ENCODE measurements at places on chromosomes 12 and 14.

GRCh38 chr12:52181746-52182145, 10.1 kb downstream of the KRT80 start:
- DNase-seq, result no peak

GRCh38 chr14:32304296-32304695, 24.8 kb upstream of the AKAP6 start:
- DNase-seq, result no peak

- DNase-seq, result no peak
Measured at GRCh38 chr12:84056-84455, 17.5 kb downstream of the IQSEC3 start.

- DNase-seq, result no peak
Measured at GRCh38 chr12:92088805-92089204, 56.8 kb downstream of the BTG1 start.

- DNase-seq, result no peak
Measured at GRCh38 chr14:102985665-102986064, 63.2 kb downstream of the AMN start.

DNA sequence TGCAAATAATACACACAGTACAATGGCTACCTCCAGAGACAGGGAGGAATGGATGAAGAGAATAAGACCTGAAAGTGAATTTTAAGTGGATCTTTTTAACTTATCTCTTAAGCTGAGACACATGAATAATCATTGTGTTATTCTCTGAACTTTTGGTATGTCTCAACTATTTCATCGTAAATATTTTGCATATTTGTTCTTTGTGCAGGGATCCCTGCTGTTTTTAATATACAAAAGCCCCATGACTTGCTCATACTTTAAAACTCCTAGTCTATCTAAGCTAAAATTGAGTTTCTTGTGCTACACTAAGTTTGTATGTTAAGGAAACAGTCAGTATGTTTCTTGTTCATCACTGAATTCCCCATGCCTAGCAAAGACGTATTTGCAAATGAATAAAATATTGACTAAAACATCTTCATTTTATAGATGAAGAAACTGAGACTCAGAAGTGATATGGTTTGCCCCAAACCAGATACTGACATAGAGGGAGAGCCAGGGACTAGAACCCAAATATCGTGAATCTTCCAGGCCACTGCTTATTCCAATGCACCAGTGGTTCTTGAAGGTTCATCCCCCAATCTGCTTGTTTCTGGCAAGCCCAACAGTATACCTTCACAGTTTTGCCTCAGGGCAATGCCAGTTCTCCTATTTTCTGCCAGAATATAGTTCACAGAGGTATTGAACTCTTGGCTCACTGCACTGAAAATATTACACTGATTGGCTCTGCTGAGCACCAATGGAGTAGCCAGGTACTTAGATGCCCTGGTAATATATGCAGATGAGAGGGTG, 356.9 kb downstream of the MED13L start:
- DNase-seq, result no peak

GRCh38 chr14:33799705-33800570, 150.9 kb downstream of the EGLN3 start:
- no peak for DNase-seq

DNA sequence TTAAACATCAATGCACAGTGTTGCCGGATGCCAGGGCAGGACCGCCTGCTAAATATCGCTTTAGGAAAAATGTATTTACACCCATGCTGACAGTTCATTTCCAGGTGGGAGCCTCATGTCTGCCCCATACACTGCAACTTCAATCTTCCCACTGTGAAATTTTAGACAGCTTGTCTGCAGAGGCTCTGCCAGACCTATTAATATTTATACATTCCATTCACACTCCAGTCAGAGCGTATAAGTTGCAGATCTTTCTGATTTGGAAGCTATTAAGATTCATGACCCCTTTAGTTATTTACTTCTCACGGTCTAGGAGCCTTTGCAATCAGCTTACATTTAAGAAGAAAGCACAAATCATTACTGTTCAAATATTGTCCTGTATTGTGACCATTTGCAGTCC, 357.4 kb downstream of the ATP23 start:
- no peak for DNase-seq

- no peak for DNase-seq
Measured at GRCh38 chr12:75714462-75715322, 203.3 kb upstream of the KRR1 start.

DNA sequence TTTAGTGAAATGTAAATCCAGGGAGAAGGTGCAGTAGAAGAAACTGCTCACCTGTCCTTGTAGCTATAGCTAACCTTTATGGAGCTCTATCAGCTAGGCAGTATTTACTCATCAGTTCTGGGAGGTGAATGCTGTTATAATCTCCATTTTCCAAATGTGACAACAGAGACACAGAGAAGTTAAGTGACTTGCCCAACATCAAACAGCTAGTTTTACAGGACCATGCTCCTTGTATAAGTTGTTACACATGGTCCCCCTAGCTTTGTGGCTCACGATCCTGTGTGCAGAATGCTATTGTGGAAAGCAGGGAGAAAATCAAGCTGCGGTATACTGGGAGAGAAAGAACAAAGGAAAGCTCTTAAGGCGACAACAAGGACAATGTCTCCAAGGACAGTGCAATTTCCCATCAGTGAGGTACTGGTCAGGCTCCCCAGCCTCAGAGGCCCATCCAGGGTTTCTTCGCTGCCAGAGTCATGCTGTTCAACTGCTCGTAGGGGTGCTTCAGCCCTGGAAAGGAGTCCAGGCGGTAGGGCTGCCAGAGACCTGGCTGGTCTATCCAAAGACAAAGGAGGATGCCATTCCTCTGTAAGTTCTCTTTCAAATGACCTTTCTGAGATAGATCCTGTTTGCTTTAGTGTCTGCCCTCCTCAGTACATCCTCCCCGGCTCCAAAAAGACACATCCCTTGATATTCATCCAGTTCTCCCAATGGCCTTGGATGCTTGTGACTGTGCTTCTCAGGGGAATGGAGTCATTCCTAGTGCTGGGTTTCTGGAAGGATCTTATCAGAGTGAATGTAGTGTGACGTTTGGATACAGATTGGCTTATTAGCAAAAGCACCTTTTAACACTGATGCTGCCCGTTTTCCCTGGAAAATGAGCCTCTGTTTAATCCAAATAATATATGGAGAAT, 95.5 kb downstream of the ARF6 start:
- no peak for DNase-seq

Data from T-helper 1 cell (primary cell).